ENCODE measurements at places on chromosomes 5 and 9.

GRCh38 chr5:158644301-158644700 lies 455.4 kb downstream of the EBF1 start:
- no peak for DNase-seq

DNA sequence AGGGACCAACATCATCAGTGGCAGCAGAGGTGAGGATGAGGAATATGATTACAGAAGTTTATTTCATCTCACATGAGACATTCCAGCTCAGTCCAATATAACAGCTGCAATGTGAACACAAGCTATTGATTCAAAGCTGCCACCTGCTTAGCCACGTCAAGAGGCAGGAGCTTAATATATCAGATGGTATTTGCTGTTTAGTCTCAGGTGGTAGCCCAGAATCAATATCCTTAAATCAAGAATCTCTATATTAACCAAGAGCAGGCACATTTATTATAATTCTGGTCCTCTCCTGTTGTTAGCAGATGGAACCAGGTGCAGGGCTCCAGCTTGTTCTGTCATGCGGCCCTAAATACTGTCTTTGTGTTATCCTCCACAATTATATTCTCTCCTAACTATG lies 431.6 kb downstream of the ICE1 start:
- DNase-seq = no peak

DNA sequence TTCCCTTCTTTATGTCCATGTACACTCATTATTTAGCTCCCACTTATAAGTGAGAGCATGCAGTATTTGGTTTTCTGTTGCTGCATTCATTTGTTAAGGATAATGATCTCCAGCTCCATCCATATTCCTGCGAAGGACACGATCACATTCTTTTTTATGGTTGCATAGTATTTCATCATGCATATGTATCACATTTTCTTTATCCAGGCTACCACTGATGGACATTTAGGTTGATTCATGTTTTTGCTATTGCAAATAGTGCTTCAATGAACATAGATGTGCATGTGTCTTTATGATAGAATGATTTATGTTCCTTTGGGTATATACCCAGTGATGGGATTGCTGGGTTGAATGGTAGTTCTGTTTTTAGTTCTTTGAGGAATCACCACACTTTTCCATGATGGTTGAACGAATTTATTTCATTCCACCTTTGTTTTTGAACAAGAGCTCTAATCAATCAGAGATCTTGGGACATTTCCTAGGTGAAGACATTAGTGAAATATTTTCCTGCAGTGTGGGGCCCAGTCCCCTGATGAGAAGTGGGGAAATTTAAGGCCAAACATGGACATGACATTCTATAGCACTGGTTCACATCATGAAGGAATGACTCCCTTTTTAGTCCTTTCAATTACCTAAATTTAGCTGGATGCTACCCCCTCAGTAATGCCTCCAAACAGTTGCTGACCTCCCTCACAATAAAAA lies 7.1 kb upstream of the TEX48 start:
- DNase-seq = no peak

DNA sequence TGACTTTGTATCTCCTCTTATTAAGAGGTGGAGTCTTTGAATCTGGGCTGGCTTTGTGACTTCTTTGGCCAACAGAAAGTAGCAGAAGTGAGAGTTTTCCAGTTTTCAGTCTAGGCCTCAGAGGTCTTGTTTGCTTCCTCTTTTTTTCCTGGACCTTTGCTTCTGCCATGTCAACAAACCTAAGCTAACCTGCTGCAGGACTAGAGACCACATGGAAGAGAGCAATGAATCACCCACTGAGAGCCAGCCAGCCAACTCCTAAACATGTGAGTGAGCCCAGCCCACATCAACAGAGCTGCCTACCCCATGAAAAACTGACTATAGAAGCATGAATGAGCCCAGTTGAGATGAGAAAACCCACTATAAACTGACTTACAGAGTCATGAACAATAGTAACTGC lies 29.9 kb downstream of the MRPL22 start:
- no peak for DNase-seq

- no peak for DNase-seq
Measured at GRCh38 chr5:116145416-116145815, 60.6 kb downstream of the COMMD10 start.

DNA sequence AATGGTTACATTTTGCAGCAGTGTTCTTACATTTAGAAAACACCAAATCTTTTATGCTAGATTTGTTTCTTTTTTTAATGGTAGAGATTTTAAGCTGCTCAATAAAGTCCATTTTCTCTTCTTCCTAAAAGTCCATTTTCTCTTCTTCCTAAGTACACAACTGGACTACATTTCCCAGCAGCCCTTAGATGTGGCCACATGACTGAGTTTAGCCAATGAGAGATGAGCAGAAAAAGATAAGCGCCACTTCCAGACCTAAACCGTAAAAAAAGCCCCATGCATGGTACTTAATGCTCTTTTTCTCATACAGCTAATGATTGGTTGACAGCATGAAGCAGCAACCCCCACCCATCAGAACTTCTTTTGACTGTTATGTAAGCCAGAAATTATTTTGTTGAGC lies 206.7 kb downstream of the FAM114A2 start:
- no peak for DNase-seq

- no peak for DNase-seq
Measured at GRCh38 chr5:56167519-56167918, 65.6 kb downstream of the ANKRD55 start.

- DNase-seq = no peak
Measured at GRCh38 chr9:99054581-99054980, 50.3 kb upstream of the TGFBR1 start.

DNA sequence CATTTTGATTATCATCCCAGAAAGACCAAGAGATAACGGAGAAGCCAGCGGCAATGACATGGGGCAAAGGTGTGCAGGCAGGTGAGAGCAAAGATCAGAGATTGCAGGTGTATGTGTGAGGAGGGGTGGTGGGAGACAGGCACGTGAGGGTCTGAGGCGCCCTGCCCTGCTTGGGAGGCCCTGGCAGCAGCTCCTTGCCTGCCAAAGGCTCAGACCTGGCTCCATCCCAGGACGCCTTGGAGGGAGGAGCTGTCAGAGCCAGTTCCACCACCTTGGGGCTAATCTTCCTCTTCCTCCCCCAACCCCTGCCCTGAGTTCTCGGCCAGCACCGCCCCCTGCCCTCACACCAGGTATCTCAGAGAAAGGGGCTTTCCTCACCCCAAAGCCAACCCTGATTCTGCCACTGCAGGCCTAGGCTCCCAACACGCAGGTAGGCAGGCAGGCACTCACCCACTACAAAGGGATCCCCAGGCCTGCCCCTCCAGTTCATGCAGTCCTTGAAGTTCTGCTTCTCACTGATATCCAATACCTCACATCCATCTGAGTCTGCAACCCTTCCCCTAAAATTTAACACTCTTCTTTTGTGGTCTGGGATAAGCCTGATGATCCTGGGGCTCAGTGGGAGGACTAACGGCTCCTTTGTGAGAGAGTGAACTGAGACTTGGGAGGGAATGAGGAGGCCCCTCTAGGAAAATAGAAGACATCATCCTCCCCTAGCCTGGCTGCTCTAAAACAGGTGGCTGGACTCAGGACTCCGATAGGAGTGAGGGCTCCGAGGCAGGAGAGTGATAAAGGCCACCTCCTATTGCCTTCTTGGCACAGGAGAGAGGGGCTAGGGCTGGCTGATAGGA lies 1.8 kb downstream of the AQP3 start:
- no peak for DNase-seq

DNA sequence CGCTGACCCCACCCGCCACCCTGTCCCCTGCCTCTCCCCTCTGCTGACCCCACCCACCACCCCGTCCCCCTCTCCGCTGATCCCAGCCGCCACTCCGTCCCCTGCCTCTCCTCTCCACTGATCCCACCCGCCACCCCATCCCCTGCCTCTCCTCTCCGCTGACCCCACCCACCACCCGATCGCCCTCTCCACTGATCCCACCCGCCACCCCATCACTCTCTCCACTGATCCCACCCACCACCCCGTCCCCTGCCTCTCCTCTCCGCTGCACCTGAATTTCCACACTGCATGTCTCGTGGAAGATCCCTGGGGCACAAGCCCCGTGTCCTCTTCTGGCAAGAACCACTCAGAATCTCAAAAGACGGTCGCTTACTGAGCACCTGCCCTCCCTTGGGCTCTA lies 53.4 kb upstream of the OLFM1 start:
- DNase-seq = no peak

DNA sequence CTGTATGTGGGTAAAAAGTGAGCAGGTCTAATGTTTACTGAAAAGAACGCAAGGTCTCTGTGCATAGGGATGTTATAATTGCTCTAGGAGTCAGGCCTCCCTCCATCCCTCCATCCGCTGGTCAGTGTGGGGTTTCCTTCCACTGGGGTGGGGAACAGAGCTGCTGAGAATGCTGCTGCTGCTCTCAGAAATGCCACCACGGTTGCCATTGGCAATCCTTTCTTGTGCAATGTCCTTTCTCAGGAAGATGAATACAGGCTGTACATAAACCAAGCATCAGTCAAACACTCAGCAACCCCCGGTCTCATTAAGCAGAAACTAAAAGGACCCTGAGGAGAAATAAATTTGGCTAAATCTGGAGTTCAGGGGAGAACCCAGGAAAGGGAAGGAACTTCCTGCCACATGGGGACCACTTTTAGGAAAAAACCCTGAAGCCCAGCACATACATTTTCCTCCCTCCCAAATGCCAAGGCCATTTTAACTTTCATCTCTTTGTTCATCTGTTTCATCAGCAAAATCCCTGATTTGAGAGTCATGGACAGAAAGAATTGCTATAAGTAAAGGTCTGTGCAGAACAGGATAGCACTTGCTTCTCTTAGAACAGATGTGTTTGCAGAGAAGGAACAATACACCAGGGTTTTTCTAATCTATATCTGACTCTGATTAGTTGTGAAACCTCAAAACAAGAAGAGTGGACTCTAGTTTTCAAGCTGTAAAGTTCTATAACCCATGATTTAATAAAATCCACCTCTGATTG lies 70.4 kb upstream of the SLC1A3 start:
- DNase-seq = no peak

GRCh38 chr5:141634720-141635119 lies 1.9 kb downstream of the HDAC3 start:
- DNase-seq = no peak

GRCh38 chr9:93665637-93666438 lies 89.5 kb downstream of the PHF2 start:
- DNase-seq = no peak
